Inflammatory macrophage treated with lipopolysaccharide for 4 hours (primary cell): ENCODE measurements at places on chromosomes 11 and 22.

GRCh38 chr11:65579291-65579690, 3.4 kb downstream of the EHBP1L1 start:
- DNase-seq = no peak

DNA sequence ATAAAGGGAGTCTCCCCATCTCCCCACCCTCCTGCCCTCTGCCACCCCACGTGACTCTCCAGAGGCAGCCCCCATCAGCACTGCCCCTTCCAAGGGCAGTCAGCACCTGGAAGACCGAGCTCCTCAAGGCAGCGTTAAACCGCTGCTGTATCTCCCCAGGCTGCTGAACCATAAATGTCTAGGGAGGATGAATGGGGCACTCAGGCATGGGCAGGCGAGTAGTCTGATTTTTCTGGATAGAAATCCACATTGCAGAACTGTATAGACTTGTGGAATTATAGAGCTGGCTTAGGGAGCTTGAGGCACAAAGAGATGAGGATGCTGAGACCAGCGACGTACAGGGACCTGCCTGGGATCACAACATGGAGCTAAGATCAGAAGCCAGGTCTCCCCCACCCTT, 199.6 kb downstream of the CEP164 start:
- no peak for DNase-seq

DNA sequence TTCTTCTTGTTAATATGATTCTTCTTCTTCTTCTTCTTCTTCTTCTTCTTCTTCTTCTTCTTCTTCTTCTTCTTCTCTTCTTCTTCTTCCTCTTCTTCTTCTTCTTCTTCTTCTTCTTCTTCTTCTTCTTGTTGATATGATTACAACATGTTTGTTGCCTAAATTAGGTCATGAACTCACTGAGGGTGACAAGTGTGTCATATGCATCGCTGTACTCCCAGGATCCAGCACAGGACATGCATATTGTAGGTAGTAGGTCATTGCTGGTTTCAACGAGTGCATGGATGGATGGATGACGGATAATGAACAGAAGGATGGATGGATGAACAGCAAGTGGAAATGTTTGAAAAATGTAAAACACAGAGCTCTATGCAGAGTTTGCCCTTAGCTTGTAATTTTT, 14.9 kb upstream of the PVALB start:
- DNase-seq = peak; percentile 71

GRCh38 chr11:113906038-113906437, 1.4 kb downstream of the HTR3B start:
- no peak for DNase-seq

DNA sequence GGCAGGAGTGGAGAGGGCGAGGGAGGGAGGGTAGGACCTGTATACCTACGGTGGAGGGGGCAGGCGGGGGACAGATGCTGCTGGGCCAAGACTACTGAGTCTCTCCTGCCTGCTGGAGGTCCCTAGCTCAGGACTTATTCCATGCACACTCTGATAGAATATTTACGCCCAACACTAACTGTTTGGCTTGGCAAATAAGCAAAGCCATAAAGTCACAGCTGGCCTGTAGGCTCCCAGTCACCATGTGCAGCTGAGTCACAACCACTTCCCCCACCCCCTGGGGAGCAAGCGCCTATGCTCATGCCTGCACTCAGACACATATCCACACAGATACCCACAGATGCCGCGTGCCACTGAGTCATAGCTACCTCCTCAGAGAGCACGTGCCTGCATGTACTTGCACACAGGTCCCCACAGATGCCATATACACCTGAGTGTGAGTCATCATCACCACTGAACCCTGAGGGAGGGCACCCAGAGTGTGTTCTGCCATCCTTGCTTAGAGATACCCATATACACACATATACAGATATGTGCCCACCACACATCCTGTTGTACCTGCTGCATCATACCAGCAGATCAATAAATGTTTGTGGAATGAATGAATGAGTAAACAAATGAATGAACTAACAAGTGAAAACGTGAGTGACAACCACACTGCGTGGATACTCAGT, 95.8 kb downstream of the SWAP70 start:
- peak; percentile 95 for DNase-seq

DNA sequence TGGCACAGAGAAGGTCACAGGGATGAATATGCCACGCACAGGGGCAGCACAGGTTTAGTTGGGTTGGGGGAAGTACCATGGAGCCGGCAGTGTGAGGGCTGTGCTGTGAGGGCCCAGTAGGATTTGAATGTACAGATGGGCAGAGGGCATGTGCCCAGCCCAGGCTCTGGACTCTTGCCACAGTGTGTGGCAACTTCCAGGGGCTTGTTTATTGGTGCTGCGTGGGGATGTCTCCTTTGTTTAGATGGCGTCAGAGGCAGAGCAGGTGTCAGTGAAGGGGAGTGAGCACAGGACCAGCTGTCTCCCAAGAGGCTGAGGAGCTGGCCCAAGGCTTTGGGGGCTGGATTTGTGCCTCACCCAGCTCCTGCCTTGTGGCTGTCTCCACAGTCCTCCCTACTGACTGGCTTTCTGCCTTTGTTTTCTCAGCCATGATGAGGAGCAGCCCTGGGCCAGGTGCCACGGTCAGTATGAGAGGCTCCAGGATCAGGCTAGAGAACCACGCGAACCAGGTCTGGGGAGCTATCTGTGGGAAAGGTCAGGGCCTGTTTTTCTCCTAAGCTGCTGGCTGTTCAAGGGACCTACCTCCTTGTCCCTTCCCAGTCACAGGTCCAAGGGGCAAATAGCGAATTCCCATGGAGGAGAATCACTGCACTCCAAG, 21.9 kb downstream of the SUN2 start:
- DNase-seq = no peak

- DNase-seq = peak; percentile 83
Measured at GRCh38 chr11:35047179-35047578, 91.8 kb upstream of the CD44 start.

DNA sequence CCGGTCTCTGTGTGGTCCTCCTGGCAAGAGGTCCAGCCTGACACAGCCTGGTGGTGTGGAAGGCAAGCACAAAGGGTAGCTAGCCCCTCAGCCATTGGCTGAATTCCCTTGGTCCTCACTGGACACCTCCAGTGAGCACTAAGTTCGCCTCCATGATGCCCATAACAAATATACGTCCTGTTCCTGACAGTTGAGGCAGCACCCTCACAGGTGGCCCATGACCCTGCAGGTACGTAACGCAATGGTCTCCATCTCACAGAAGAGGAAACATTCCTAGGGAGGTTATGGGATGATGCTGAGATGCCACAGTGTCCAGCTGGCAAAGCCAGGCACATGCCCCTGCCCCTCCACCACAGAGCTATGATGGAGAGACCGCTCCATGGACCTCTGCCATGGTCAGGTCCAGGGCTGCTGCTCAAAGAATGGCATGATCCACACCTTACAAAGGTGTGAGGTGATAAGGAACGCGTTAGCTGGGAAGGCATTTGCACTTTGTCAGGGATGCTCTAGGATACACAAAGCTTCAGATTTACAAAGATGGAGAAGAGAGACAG, 1.4 kb upstream of the GNAZ start:
- no peak for DNase-seq

DNA sequence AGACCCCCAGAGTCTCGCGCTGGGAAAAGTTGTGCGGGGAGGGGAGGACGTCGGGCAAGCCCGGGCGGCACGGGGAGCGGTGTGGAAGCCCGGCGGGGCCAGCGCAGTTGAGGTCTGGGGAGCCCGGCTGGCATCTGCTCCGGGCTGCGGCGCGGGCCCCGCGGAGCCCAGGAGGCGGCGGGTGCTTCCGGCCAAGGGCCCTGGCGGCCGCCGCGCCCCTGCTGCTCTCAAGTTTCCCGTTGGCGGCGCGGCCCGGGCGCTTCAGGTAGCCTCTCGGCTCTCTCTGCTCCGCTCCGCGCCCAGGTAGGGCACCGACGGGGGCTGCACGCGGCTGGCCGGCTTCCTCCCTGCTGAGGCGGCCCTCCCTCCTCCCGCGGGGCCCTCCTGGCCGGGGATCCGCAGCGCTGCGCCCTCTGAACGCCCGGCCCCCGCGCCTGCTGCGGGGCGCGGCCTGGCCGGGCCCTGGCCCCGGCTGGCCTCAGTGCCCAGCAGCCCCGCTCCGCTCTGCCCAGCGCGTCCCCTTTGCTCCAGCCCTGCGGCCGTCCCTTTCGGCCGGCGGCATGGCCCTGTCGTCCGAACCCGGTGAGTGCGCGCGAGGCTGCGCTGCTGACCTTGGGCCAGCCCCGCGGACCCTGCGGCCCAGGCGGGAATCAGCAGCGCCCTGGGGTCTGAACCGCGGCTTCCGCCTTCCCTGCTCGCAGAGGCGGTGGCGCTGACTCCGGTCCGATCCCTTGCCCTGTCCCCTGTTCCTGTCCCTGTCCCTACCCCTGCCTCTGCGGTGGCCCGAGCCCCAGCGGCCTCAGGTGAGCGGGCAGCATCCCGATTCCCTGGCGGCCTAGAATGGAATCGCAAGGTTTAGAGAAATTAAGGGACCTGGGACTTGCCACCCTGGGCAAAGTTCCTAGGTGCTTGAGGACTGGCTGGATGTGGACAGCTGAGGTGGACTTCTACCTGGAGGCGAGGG, 4.3 kb upstream of the AMPD3 start:
- peak; percentile 23 for DNase-seq

DNA sequence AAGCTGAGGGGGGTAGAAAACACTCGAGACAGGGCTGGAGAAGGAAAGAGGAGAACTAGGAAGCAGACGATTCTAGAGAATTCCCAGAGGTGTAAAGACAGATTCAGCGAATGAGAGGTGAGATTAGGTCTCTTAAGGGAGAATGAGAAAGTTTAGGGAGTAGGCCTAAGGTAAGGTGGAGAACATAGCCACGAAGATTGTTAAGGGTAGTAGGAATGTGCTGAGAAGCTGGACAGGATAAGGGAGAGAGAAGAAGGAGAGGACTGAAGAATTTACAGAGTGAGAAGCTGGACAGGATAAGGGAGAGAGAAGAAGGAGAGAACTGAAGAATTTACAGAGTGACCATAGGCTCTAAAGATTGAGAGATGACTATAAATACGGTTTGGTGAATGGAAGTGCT, 908 bp downstream of the PPME1 start:
- DNase-seq = no peak

DNA sequence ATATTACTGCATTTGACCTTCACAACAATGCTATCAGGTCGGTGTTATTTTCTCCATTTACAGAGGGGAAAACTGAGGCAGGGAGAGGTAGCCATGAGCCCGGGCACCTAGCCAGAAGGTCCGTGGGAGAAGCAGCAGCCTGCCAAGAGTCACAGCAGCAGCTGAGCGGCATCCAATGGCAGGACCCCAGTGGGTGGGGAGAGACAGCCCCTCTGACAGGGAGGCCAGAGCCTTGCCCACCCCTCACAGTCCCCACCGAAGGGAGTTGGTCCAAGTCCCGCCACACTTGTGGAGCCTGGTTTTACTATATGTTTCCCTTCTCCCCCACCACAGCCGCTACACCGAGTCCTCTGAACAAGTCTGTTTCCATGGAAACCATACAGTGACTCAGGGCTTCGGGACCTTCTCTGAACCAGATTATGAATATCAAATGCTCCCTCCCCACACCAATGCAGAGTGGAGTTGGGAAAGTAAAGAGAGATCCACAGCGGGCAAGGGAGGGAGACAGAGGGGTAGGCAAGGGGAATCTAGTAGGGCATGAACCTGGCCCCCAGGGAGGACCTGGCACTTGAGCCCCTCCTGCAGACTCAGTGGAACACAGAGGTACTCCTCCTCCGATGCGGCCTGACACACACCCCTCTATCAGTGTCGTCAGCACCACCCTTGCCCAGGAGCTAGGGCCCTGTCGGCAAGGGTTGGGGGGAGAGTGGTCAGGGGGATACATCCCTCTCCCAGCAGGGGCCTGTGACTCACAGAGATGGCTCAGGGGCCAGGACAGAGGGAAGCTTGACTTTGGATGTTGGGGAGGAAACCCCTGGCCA, 2.5 kb downstream of the CHST1 start:
- no peak for DNase-seq

- no peak for DNase-seq
Measured at GRCh38 chr11:78684377-78684776, 109.7 kb upstream of the NARS2 start.

DNA sequence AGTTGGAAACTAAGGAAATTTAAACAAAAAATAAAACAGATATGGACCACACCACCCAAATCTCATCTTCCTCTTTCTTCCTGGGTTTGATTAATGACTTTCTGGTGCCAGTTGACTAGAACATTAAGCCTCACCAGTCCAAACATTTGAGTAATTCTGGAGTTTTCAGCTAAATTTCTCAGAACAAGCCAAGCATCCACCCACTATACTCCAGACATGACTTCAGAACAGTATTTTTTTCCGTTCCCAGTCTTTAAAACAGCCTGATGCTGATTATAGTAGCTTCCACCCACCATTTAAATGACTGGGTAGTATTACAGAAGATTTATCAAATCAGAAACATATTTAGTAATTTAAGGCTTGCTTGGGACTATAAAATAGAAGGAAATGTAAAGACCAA, 230.9 kb upstream of the UBASH3B start:
- no peak for DNase-seq

- no peak for DNase-seq
Measured at GRCh38 chr11:30760345-30760744, 174.2 kb upstream of the MPPED2 start.

DNA sequence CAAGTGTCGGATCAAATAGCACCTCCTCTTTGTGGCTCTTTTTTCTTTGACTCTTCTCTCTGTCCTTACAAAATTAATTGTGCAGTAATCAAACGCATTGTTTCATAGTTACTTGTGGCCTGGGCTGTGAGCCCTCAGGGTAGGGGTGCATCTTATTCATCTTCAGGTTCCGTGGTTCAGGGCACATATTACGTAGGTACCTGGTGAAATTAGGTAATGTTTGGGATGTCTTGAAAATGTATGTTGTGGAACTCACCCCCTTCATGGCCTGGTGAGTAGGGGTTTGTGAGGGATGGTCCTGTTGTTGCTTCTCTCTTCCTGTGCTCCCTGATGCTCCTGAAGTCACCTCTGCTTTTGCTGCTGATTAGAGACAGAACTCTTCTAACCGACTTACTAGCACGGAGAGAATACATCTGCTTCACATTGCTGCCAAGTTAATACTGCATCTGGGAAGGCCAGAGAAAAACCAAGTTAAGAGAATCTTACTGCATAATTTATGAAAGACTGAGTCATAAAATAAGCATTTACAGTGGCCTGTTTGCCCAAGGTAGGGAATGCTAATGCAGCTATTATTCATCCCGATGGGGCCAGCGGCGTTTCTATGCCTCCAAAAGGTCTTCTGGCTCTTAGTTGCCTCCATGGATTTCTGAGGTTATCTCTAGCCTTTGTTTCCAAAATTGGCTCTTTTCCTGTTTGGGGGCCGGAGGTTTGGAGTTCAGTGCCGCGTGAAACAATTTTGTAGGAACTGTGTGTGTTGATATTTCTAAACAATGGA, 66.9 kb downstream of the TBC1D22A start:
- no peak for DNase-seq
